ENCODE measurements at places on chromosomes 1 and 21. TPM values are rescaled to one million over a fixed set of nuclear protein-coding genes. Genes with fewer than 3 reads are reported as not detected.

Gene HMCN1
- total RNA-seq, result 6.3 TPM

DNA sequence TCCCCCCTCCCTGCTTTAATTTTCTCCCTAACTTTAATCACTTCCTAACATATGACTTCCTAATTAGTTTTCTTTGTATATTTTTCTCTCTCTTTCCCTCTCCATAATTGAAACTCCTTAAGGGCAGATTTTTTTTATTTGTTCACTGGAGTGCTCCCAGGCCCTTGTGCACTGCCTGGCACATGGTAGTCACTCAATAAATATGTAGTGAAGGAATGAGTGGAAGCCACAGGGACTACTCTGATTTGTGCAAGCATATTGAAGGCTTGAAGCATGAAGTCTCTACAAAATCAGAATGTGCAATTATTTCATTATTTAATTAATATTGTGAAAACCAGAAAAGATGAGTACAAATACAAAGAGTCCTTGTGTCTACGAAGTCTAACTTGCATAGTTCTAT is 41.5 kb downstream of the SNX7 start:
- DNase-seq, result no peak

GRCh38 chr21:26281506-26281905 is 110.9 kb upstream of the APP start:
- no peak for DNase-seq

DNA sequence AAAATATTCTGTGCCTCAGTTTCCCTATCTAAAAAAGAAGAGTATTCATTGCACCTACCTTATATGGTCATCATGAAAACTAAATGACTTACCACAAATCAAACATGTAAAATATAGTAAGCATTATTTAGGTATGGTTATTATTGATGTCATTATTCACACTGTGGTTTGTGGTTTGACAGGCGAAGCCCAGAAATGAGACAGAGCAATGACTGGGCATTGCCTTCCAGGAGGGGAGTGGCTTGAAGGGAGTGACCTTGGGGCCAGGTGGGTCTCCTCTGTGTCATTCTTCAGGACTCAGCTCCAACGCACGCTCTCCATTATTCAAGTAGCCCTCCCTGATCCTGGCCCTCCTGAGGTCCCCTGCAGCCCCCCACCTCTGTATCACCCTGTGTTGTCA is 133.7 kb downstream of the DMRTA2 start:
- DNase-seq, result no peak

GRCh38 chr1:205700865-205701401 is 20.6 kb upstream of the SLC45A3 start:
- DNase-seq, result peak; percentile 31

- no peak for DNase-seq
These were observed 144.8 kb downstream of the ETS2 start for GRCh38 chr21:38950435-38951094.

All from heart right ventricle (tissue), 16 donors.